Mammary microvascular endothelial cell (primary cell): ENCODE measurements at places on chromosomes 7 and 10. TPM values are rescaled to one million over a fixed set of nuclear protein-coding genes. Genes with fewer than 3 reads are reported as not detected.

The EFCAB10 gene
- total RNA-seq, result 0.44 TPM in 1 of 2 replicates, not detected in the other

The OR2A2 gene
- total RNA-seq, result not detected in 2 replicates

The ELN gene
- 0.25 and 1.8 TPM in 2 replicates for total RNA-seq

The KMT2C gene
- 10.0 and 13.8 TPM in 2 replicates for total RNA-seq

The CCDC146 gene
- 0.39 and 0.53 TPM in 2 replicates for total RNA-seq

The PAPOLB gene
- total RNA-seq, result not detected in 2 replicates

The CCL24 gene
- not detected in 2 replicates for total RNA-seq

The FGFBP3 gene
- total RNA-seq, result 0.15 and 0.33 TPM in 2 replicates

The GJD4 gene
- not detected in 2 replicates for total RNA-seq

The ADCYAP1R1 gene
- not detected in 2 replicates for total RNA-seq

The TFR2 gene
- total RNA-seq, result under 0.01 and 0.44 TPM in 2 replicates

The KAZALD1 gene
- total RNA-seq, result 0.20 and 0.40 TPM in 2 replicates

The TRPV5 gene
- total RNA-seq, result not detected in 2 replicates

The ECHDC3 gene
- total RNA-seq, result 20.0 and 23.8 TPM in 2 replicates

The LEP gene
- total RNA-seq, result not detected in 2 replicates

The ANKRD2 gene
- total RNA-seq, result 0.49 and 0.67 TPM in 2 replicates

The RTKN2 gene
- 0.27 and 0.44 TPM in 2 replicates for total RNA-seq

The LIPA gene
- total RNA-seq, result 49.4 and 54.9 TPM in 2 replicates

The ANKRD61 gene
- 0.20 and 0.40 TPM in 2 replicates for total RNA-seq

The DGKB gene
- not detected in 2 replicates for total RNA-seq

The PANK1 gene
- total RNA-seq, result 1.2 and 2.3 TPM in 2 replicates

The ZNF736 gene
- total RNA-seq, result 2.6 and 2.7 TPM in 2 replicates

The DOCK1 gene
- 39.4 and 40.0 TPM in 2 replicates for total RNA-seq

The C7orf33 gene
- not detected in 2 replicates for total RNA-seq

The SPDYE1 gene
- total RNA-seq, result not detected in 2 replicates

The RNF148 gene
- 0.40 and 0.44 TPM in 2 replicates for total RNA-seq

The PNLIPRP2 gene
- total RNA-seq, result not detected in 2 replicates

The APBB1IP gene
- not detected in 2 replicates for total RNA-seq

The TACR2 gene
- total RNA-seq, result 0.49 TPM in 1 of 2 replicates, not detected in the other

The SPDYE5 gene
- not detected in 2 replicates for total RNA-seq

The C10orf105 gene
- total RNA-seq, result not detected in 2 replicates

The HOXA9 gene
- total RNA-seq, result 16.2 and 24.6 TPM in 2 replicates

The CYP3A5 gene
- total RNA-seq, result not detected in 2 replicates

The ADARB2 gene
- total RNA-seq, result 0.07 and 0.10 TPM in 2 replicates

The ARHGEF5 gene
- total RNA-seq, result 0.53 and 0.54 TPM in 2 replicates

The UCMA gene
- total RNA-seq, result not detected in 2 replicates

The ARHGEF35 gene
- total RNA-seq, result 0.69 and 0.73 TPM in 2 replicates
